Activated T-cell treated with anti-CD3 and anti-CD28 coated beads for 1 hour (primary cell): ENCODE measurements at places on chromosomes 2 and 18.

DNA sequence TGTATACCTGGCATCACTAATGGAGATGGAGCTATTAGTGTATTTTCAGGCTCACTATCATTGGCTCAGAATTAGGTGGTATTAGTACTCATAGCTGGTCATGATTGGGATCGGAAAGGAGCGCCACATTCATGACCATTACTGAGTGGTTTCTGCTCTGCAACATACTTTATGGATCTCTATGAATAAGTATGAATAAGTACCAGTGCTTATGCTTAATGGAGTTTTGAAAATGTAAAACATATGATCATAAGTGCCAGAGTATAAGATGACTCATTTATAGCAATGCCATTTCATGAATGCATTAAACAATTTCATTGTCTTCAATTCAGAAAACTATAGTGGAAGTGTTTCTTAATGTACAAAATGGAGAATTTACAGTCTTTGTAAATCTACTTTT is 156.7 kb downstream of the GALNT3 start:
- DNase-seq: no peak

DNA sequence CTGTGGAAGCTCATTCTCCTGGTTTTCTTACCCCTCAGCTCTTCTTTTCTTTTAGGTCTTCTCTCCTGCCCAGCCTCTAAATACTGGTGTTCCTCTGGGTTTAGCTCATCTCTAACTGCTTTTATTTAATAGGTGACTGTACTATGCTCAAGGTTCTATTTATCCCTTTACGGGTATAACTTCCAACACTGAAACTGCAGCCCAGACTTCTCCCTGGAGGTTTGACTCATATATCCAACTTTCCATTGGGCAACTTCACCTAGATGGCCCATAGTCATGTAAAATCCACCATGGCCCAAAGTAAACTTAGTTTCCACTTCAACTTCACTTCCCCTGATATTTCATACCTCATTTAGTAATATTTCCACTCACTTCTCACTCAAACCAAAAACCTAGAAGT is 273.1 kb downstream of the PLCL1 start:
- no peak for DNase-seq

DNA sequence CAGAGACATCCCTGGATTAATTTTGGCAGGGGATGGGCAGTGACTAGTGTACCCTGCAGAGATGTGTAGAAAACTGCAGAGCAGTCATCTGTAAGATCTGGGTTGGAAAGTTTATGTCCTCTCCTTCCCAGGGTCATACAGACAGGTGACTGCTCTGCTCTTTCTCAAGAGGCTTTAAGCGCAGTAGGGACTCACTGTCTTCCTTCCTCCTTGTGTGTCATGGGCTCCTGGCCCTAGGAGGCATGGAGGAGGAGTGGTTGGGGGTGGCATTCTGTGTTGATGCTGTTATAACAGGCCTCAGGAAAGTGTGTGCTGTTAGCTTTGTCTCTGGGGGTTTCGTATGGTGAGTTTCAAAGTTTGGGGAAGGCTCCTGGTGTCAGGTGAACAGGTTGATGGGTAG is 130.5 kb upstream of the MGAT5 start:
- no peak for DNase-seq

- DNase-seq: no peak
Observed at GRCh38 chr2:31785876-31786275, 205.1 kb upstream of the SRD5A2 start.

DNA sequence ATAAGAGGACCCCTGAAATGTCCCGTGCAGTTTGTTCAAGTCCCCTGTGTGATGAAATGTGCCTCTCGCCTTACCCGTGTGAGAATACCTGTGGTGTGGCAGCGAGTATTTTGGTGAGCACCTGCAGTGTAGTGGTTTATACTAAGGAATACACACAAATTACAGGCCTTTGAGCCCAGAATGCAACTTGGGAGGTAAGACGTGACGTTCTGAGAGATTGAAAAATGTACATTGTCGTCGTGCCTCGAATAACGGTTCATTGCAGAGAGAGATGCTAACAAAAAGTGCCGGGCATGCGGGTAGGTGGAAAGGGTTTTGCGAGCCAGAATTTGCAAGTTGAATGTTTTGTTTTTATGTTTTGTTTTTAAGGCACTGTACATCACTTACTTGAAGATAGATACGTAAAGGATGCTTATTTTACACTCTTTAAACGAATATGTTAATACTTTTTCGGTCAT is 867 bp downstream of the RBBP8 start:
- no peak for DNase-seq

DNA sequence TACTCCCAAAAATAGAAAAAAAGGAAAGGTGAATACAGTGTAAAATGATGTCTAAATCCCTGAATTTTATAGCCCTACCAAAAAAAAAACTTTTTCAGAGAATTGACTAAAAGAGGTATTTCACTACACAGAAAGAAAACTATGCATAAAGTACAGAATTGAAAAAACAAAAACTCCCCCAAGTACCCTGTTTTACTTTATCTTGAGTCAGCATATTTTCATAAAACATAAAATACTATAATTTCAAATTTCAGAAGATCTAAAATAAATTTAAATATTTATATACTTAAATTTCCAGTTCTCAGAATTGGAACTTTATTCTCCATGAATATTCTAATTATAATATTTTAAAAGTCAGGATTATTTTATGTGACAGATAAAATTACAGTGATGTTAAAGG is 10.1 kb downstream of the NCKAP1 start:
- no peak for DNase-seq

DNA sequence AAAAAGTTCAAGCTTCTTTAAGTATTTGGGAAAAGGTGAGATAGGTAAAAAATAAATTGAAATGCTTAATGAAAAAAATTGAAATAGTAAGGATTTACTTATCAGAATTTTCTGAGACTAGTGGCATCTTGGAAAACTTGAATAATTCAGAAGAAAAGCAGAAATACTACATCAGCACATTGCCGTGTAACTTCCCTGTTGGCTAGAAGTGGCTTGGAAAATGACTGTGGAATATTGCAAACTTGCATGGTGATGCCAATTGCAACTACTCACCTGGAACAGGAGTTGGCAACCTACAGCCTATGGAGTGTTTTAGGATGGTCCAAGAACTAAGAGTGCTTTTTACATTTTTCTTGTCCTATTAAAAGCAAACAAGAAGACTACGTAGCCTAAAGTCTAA is 603.5 kb upstream of the VRK2 start:
- no peak for DNase-seq

GRCh38 chr2:173287594-173287993 is 67.1 kb upstream of the CDCA7 start:
- DNase-seq: no peak

DNA sequence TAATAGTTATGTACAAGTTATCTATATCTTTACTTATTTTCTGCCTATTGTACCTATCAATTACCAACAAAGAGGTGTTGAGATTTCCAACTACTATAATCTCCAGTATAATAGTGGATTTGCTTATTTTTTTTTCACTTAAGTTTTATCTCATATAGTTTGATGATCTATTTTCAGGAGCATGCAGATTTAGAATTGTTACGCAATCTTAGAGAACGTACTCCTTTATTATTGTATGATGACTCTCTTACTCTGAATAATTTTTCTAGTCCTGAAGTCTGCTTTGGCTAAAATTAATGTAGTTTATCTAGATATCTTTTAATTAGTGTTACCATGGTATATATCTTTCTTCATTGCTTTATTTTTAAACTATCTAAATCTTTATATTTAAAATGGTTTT is 205.2 kb downstream of the SCG2 start:
- DNase-seq: no peak

GRCh38 chr2:171042253-171042969 is 113.4 kb downstream of the GORASP2 start:
- DNase-seq: no peak

DNA sequence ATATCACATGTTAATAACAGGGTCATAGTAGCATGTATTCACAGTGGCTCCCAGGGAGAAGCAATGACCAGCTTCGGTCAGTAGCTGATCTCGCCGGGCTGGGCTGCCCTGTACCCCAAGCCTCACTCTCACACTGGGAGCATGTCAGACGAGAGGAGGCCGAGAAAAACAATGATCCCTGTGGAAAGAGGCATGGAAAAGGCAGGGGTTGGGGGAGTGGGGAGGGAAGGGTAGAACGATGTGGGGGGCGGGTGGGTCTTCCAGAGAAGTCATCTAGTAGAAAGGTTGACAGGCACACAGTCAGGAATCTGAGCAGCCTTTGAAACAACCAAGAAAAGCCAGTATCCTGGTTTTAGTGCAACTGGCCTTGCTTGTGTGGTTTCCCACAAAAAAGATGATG is 25.4 kb downstream of the TGFA start:
- no peak for DNase-seq

GRCh38 chr2:36468463-36469105 is 113.0 kb downstream of the CRIM1 start:
- no peak for DNase-seq

DNA sequence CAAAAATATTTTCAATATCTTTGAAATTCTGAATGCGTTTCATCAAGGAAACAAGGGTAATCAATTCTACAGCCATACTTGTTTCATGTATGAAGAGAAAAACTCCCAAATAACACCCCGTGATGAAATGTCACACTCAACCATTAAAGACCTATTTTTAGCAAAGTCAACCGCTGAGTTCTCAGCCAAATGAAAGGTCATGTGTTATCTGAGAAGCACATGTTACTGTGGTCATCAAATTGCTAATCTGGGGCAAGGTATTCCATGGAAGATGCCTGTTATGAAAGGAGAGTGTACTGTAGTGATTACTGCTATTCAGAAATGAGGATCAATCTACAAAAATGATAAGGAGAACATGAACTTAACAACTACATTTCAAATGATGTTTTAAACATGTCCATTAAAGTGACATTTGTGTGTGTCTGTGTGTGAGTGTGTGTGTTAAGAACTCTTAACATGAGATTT is 126.7 kb downstream of the BCL2 start:
- no peak for DNase-seq

- DNase-seq: no peak
Observed at GRCh38 chr18:3773303-3773702, 323.3 kb downstream of the TGIF1 start.

DNA sequence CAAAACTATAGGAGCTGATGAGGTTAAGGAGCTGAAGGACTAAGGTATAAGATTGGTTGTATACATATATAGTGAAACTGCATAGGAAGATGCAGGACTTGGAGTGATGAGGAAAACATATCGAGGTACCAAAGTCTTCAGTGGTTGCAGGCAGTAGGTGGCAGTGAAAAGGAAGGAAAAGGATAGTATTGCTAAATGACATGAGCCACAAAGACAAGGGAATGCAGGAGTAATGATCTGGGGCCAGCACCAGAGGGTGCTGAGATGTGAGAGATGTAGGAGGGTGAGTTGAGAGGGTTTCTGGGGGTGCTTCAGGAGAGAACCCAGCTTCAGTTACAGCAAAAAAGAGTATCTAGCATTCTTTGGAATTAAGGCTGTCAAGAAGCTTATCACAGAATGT is 172.2 kb upstream of the MYO3B start:
- DNase-seq: no peak

DNA sequence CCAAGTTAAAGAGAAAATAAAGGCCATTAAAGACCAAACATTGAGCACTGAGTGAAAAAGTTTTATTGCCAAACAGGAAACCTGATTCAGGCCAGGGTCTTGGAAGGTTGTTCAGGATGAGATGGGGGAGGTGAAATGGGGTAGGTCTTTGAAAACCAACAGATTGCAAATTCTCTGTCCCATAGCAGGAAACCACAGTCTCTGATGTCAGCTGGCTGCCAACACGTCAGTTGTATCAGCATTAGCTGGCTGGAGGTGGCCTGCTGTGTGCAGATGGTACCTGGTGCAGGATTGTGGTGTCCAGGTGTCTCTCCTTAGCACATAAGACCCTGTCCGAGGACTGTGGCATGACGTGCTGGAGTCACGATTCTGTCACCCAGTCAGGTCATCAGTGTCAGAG is 106.3 kb downstream of the MSH2 start:
- DNase-seq: no peak

DNA sequence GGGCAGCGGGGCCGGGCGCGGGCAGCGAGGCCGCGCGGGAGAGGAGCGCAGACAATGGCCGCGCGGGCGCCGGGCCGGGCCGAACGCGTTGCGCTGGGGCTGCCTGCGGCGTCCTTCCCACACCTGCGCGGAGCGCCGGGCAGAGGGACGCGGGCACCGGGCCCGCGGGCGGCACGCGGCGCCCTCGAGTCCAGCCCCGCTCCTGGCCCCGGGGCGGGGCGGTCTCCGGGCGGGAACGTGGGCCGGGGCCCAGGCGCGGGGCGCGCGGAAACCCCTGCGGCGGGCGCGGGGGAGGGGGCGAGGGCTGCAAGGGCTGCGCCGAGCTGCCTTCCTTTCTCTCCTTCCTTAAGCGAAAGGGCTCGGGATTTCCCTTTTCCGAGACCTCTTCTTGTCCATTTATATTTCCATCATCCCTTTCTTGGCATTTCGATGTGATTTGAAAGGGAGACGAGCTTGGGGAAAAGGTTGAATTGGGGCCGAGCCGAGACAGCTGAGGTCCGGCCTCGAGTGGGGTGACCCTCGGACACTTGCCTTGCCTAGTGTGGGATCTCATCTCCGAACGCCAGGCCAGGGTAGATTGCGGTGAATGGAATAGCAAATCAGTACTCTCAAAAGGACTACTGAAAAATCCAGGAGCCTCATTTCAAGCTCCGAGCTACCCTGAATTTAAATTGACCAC is 676 bp downstream of the KLHL23 start:
- DNase-seq: no peak

- no peak for DNase-seq
Observed at GRCh38 chr2:69817729-69818501, 11.5 kb upstream of the GMCL1 start.

GRCh38 chr2:10635430-10635829 is 54.3 kb downstream of the NOL10 start:
- DNase-seq: no peak

DNA sequence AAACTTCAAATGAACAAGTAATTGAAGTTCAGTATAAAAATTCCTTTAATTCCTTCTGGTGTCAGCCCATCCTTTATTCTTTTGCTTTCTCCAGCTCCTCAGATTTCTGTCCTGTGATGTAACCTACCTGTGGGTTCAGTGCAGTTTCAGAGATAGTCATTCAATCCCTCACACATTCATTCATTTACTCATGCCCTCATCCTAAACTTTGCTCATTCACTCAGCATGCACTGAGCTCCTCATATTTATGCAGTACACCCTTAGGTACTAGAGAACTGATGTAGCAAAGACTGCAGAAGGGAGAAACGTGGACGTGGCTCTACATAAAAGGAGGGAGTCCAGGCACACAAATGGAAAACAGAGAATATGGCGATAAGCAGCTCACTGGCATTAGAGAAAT is 45.3 kb upstream of the STAT1 start:
- DNase-seq: no peak

GRCh38 chr2:181123798-181124231 is 143.4 kb downstream of the UBE2E3 start:
- DNase-seq: peak; percentile 7

- DNase-seq: no peak
Observed at GRCh38 chr2:200461846-200462710, 47.8 kb downstream of the KCTD18 start.

GRCh38 chr18:22141211-22141610 is 28.2 kb upstream of the GATA6 start:
- DNase-seq: no peak

DNA sequence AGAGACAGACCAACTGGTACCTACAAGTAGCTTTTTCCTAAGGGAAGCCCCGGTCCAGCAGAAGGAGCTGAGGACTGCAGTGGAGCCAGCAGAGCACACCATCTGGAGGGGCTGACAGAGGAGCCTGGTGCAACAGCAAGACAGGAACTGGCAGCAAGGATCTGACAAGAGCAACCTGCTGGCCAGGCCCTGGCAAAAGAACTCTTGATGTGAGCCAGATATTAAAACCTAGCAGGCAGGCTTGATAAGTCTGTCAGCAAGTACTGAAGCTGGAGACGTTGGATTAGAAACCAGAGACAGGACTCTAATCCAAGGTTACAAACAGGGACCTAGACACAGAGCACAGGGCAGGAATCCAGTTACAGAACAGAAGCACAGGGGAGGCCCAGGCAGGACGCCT is 260.7 kb upstream of the MGAT5 start:
- no peak for DNase-seq
